ENCODE measurements at places on chromosomes 1 and 21.

DNA sequence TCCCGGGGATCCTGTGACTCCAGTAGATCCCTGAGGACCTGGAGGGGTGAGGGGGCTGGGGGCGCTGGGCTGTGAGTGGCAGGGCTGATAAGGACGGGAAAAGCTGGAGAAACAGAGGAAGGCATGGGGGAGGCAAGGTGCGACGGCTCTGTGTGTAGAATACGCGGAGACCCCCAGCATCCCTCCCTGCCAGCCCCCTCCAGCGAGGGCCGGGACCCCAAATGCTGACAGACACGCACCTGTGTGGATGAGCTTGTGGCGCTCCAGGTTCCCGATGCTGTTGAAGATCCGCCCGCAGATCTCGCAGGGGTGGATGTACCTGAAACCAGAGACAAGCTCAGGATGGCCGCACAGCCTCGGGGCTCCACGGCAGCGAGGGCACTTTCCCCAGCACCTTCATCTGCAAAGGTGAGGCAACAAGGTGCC lies 53.0 kb upstream of the RIPK4 start:
- no peak for DNase-seq

DNA sequence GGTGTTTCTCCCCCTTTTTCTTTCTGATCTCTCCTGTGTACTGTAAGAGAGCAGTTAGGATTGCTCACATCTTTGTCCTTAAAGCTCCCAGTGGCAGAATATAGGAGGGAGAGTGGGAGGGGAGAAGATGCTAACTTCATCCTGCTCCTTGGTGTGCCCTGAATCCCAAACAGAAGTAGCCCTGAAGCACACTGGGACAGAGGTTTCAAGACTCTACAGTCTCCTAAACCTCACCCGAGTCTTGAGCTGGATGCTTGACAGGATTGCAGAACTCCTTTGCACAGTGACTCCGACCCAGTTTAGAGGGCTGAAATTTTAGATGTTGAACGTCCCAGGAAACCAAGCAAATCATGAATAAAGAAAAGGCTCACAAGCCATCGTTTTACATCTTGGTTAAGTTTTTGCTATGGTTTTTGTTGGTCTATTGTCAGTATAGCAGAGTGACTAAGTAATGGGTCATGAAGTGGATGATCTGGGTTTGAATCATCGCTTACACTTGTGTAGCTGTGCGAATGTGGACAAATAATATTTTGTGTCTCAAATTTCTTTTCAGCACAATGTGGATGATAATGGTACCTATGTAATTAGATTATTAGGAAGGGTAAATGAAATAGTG lies 37.5 kb downstream of the XCL2 start:
- DNase-seq: no peak

DNA sequence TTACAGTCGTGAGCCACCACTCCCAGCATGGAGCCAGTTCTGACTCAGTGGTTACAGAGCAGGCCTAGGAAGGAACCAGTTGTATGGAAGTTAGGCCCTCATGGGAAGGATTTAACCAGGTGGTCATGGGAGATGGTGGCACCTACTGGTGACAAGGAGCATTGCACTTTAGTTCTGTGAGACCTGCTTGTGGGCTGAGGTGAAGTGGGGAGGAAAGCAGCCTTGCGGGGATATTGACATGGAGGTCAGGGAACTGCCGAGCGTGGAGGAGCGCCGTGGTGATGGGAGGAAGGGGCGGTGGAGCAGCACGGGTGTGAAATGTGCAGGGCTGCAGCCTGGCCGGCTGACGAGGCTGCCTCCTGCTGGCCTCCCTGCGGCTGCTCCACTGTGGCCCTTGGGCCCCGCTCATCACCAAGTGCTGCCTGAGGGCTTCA lies 100.4 kb downstream of the GALNT2 start:
- no peak for DNase-seq

GRCh38 chr1:100164216-100164615 lies 13.8 kb downstream of the LRRC39 start:
- DNase-seq: no peak

DNA sequence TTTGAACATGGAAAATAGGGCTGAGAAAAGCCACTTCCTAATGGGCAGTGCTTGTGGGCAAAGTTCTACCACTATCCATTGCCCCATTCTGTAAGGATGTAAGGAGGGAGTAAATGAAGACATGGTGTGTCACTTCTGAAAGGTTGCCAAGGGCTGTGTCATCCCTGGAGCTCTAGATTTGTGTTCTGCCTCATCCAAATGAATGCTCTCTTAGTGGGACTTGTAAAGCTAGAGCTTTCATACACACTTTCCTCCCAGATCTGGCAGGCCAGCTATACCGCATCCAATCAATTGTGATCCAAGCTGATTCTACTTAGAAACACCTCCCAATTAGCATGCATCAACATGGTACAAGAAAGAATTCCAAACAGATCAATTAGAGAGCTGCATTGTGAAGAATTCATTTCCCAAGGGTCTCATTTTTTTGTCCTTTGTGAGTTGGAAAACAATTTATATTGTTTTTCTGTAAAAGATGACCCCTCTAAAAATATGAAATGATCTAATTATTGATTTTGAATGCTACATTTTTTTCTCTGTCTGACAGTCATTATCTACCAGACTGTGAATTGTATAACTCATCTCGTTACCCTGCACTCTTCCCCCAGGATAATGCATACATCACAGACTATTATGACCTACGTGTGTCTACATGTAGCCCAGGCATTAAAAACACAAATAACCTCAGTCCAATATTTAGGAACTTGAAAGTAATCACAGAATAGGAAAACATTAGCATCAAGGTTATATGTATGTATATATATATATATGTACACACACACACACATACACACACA lies 117.1 kb upstream of the DUSP10 start:
- no peak for DNase-seq

- DNase-seq: no peak
Observed at GRCh38 chr1:12475530-12475934, 142.5 kb downstream of the DHRS3 start.

GRCh38 chr21:45866551-45866950 lies 115.0 kb upstream of the COL6A1 start:
- DNase-seq: no peak

DNA sequence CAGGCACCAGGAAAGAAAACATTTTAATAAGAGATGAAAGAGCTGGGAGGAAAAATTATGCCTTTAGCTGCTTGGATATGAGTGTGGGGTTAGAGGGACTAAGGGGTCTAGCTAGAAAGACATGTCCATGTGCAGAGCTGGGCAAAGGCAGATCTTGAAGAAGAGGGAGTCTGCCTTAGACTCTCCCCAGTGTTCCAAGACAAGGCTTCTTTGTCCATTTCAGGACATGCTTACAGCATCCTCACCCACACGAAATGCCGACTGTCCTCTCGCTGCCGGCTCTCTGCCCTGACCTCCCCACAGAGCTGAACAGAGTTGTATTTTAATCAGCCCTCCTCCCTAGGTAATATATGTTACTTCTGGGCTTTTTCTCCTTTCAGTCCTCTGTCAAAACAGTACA lies 100.7 kb upstream of the ATP1B1 start:
- DNase-seq: no peak

GRCh38 chr1:7490576-7490975 lies 280.5 kb upstream of the VAMP3 start:
- no peak for DNase-seq

DNA sequence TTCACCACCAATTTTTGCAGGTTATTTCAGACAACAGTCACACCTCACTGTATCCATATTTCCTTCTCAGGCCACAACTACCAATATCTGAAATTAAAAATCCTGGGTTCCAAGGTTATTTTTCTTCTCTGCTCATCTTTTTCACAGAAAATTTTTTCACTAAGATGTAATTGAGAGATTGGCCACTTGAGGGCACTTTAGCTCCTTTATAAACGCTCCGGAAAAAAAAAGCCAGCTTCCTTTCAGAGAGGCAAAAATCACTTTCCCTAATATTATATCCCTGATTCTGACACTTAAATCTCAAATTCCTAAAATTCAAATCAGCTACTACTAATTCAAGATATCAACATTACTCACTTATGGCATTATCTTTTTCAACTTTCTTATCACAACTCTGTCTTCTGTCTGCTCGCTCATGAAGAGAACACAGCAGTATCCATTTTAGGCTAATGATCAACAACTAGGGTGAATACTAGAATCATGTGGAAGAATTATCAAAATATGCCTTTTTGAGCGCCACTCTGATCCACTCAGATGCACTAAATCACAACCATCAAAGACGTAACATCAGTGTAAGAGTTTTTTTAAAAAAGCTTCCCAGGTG lies 101.4 kb upstream of the RGS1 start:
- DNase-seq: peak; percentile 56

- no peak for DNase-seq
Observed at GRCh38 chr1:61089741-61090140, 7.4 kb downstream of the NFIA start.

- no peak for DNase-seq
Observed at GRCh38 chr1:211628417-211628816, 47.0 kb downstream of the NEK2 start.

- no peak for DNase-seq
Observed at GRCh38 chr1:37719572-37720195, 27.4 kb downstream of the CDCA8 start.

- no peak for DNase-seq
Observed at GRCh38 chr1:82597649-82598048, 796.9 kb downstream of the ADGRL2 start.

DNA sequence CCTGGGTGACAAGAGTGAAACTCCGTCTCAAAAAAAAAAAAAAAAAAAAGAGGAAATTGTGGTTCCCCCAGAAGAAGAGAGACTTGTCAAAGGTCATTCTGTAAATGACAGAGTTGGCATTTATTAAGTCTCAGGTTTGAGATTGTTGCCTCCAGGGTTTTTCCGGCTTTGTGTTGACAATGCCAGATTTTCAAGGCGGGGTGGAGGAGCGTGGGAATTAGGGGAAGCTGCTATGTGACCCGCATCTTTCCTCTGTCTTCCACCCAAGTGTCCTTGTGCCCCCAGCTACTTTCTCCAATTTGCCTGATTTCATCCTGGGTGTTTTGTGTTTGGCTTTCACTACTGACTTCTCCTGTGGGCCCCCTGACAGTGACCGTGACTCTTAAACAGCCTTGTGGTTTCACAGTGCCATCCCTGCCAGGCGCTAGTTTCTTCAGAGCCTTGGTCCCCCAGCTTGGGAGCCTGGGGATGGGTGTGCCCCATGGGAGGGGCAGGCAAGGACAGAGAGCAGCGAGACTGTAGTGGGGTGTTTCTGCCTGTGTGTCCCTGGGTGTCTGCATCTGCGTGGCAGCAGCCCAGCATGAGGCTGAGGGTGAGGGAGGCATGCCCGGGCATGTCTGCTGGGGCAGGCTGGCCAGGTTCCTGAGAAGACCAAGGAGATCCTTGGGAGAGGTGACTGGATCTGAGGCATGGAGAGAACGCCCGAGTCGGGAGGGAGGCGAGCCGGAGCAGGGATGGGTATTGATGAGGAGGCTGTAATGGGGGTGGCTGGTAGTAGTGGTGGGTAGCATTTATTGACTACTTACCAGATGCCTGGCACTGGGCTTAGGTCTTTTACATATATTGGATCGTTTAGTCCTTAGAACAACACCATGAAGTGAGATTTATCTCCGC lies 46.3 kb downstream of the IER5 start:
- DNase-seq: no peak

DNA sequence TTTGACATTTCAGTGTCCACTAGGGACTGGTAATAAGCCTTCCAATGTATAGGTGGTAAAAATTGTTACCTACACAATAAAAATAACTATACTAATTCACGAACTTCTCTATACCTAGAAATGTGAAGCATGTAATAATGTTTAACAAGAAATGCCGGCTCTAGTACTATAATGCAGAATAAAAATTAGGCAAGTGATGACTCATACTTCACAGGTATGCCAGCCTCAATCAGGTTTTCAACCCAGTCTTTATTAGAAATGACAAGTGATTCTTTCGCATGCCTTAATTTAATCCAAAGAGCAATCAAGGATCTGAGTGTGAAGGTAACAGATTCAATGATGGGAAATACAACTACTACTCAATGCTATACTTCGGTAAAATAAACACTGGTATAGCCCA lies 134.9 kb downstream of the RERE start:
- DNase-seq: no peak

GRCh38 chr1:110786802-110787327 lies 86.1 kb upstream of the CD53 start:
- DNase-seq: no peak

DNA sequence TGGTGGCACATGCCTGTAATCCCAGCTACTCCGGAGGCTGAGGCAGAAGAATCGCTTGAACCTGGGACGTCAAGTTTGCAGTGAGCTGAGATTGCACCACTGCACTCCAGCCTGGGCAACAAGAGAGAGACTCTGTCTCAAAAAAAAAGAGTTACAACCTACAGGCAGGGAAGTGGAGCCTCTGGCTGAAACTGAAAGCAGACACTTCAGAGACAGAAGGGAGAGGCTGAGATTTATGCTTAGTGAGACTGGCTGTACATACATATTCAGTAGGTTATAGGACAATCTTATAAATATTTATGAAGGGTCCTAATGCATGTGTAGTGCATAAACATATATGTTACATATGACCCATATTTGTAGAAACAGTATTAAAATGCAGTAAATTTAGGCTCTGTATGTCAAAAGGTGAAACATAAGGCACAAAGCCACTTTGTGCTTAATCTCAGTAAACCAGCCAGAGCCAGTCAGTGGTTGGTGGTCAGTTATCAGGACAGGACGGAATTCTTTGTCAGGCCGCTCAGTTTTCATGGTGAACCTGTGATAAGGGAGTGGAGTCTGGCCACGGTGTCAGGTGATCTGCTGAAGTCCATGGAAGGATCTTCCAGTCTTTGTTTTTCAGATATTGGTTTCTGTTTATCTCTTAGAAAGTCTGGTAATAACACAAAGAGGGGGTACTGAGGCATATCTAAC lies 13.7 kb downstream of the RHEX start:
- no peak for DNase-seq

- DNase-seq: no peak
Observed at GRCh38 chr1:115288591-115289198, 49.4 kb downstream of the NGF start.

DNA sequence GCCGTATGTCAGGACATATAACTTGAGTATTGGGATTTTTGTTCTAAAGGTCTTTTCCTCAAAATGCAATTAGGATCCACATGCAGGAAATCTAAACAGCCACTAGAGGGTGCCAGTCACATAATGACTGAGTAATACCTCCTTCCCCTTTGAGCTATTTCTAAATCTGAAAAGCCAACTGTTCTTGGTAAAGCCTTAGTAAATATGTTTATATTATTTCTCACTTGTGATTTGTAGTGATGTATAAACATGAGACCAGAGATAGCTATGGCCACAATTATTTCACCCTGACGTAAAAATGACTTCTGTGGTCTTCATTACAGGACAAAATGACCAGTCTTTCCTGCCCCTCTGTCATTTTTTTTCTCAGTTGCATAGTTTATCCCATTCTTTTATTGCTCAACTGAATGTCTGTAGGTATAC lies 41.0 kb upstream of the DR1 start:
- DNase-seq: no peak

GRCh38 chr1:185491604-185492003 lies 174.6 kb upstream of the IVNS1ABP start:
- no peak for DNase-seq
